ENCODE measurements at places on chromosomes 13 and 19. TPM values are rescaled to one million over a fixed set of nuclear protein-coding genes. Genes with fewer than 3 reads are reported as not detected.

DNA sequence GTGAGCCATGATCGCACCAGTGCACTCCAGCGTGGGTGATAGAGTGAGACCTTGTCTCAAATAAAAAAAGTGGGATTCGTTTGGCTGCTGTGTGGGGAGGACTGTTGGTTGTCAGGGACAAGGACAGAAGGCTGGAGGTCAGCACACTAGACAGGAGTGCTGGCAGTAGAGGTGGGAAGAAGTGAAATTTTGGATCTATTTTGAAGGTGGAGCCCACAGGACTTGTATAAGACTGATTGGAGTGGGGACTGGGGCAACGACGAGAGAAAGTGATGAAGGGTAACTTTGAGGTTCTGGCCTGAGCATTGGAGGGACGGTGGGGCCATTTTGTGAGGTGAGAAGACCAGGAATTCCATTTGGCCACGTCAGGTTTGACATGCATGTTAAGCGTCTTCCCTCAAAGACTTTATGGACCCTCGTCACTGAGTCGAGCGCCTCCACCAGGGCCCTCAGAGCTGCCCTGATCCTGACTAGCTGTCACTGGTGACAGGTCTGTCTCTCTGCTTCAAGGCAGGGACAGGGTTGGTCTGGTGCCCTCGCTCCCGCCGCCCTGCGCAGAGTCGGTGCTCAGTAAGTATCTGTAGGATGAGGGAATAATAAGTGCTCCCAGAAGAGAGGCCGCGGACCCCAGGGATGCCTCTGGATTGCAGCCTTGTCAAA, 673 bp downstream of the CTU1 start:
- peaks cover 7% of the 10 kb centered on the region for H3K36me3 ChIP-seq
- DNase-seq, result no peak
- peaks cover 7% of the 10 kb centered on the region for H3K27me3 ChIP-seq
- peak overlapping the region; percentile 94 for H3K4me3 ChIP-seq
- H3K27ac ChIP-seq, result peak overlapping the region; percentile 91

- H3K27ac ChIP-seq, result no peak overlapping the region
- no peaks in the 10 kb centered on the region for H3K4me1 ChIP-seq
- H3K36me3 ChIP-seq, result no peaks in the 10 kb centered on the region
- no peak overlapping the region for H3K4me3 ChIP-seq
These were observed 337.9 kb upstream of the EDNRB start for GRCh38 chr13:78256484-78256883.

GRCh38 chr13:103514619-103515018, 448.4 kb upstream of the SLC10A2 start:
- DNase-seq, result no peak
- no peak overlapping the region for H3K4me3 ChIP-seq
- H3K27me3 ChIP-seq, result no peaks in the 10 kb centered on the region
- no peaks in the 10 kb centered on the region for H3K36me3 ChIP-seq

GRCh38 chr19:10379880-10380312, 476 bp downstream of the TYK2 start:
- H3K36me3 ChIP-seq, result peaks cover 6% of the 10 kb centered on the region
- H3K4me3 ChIP-seq, result peak overlapping the region; percentile 97
- peaks cover 16% of the 10 kb centered on the region for H3K4me1 ChIP-seq
- peak overlapping the region; percentile 90 for H3K27ac ChIP-seq
- no peak for DNase-seq

GRCh38 chr19:2327773-2328400, 499 bp downstream of the LSM7 start:
- peak overlapping the region; percentile 100 for H3K27ac ChIP-seq
- peaks cover 42% of the 10 kb centered on the region for H3K4me1 ChIP-seq
- peak overlapping the region; percentile 97 for H3K4me3 ChIP-seq
- no peaks in the 10 kb centered on the region for H3K36me3 ChIP-seq

DNA sequence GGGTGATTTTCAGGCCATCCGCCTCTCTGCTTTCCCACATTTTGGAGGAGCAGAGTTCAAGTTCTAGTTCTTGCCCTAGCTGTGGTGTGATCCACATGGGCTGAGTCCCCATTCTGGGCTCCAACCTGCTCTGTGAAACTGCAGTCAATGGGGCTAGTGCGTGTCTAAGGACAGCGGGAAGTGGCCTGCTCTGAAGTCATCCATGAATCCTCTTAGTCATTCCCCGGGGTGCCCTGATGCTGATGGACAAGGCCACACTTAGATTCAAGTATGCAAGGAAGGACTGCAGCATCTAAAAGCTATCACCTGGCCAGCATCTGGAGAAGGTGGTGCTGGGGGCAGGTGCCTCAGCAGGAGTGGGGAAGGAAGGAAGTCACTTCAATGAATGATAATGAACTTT, 94.6 kb downstream of the TSHZ3 start:
- no peaks in the 10 kb centered on the region for H3K36me3 ChIP-seq
- H3K4me3 ChIP-seq, result no peak overlapping the region
- DNase-seq, result no peak

DNA sequence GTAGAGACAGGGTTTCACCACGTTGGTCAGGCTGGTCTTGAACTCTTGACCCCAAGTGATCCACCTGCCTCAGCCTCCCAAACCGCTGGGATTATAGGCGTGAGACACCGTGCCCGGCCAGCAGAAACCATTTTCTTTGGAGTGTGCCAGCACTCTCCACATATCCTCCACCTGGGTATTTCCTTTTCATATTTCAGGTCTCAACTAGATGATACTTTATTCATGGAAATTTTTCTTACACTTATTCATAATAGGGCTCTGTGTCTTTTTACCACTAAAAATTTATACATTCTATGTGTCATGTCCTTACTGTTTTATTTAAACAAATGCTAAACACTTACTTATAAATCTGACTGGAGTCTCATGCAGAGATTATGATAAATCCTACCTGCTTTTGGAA, 305.9 kb downstream of the PCDH20 start:
- no peaks in the 10 kb centered on the region for H3K36me3 ChIP-seq
- DNase-seq, result no peak
- H3K27ac ChIP-seq, result no peak overlapping the region
- peaks cover 6% of the 10 kb centered on the region for H3K4me1 ChIP-seq

GRCh38 chr19:51398096-51398704, 7.8 kb upstream of the C19orf84 start:
- H3K27me3 ChIP-seq, result no peaks in the 10 kb centered on the region
- H3K4me1 ChIP-seq, result peaks cover 22% of the 10 kb centered on the region
- peaks cover 3% of the 10 kb centered on the region for H3K36me3 ChIP-seq

DNA sequence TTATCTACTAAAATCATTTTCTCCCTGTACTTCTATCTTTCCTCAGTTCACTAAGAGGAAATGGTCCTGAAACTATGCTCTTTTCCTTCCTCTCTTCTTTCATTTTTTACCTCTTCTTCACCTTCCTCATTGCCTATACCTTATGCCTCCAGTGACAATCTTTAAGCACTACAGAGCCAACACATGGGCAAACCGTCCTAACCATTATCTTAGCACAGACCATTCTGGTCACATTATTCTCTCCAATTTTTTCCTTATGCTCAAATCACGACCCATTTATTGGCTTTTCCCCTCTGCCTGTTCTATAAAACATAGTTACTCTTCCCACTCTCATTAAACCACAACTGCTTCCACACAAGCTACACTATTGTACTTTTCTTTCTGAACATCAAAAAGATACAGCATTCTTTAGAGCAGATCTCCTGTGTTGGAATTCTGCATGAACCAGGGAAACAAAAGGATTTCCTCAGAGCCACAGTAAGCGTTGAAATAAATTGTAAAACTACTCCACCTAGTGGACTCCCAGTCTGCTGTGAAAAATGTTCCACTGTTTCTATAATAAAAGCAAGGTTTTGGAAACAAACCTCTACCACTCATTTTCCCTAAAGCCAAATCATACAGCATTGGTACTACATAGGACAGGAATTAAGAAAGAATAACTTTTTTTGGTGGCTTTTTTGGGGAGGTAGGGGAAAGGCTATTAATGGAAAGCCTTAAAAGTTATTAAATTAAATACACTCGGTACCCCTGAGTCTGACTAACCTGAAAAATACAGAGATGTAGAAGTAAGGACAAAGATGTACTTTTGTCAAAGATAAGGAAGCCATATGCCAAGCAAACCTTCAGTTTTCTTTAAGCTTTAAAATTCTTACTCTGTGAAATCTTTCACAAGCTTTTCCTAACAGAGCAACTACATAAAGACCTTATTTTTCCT, 19.5 kb downstream of the NUFIP1 start:
- H3K27me3 ChIP-seq, result no peaks in the 10 kb centered on the region
- H3K36me3 ChIP-seq, result peaks cover 8% of the 10 kb centered on the region

DNA sequence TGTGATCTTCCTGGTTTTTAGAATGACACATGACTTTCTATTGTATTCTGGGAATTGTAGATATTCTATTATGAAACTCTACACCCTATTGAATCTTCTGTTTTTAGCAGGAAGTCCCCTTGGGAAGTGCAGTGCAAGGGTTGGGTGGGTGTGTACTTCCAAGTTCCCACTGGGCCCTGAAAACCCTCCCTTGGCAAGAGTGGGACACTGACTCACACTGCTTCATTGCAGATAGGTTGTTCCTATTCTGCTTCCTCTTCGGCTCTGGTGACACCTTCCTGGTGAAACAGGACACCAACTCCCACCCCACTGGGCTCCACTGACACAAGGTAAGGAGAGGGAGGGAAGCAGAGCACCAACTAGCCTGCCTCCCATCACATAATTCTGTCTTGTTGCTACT, 121.8 kb downstream of the KCTD12 start:
- no peaks in the 10 kb centered on the region for H3K36me3 ChIP-seq
- peaks cover 2% of the 10 kb centered on the region for H3K4me1 ChIP-seq
- H3K27ac ChIP-seq, result no peak overlapping the region

DNA sequence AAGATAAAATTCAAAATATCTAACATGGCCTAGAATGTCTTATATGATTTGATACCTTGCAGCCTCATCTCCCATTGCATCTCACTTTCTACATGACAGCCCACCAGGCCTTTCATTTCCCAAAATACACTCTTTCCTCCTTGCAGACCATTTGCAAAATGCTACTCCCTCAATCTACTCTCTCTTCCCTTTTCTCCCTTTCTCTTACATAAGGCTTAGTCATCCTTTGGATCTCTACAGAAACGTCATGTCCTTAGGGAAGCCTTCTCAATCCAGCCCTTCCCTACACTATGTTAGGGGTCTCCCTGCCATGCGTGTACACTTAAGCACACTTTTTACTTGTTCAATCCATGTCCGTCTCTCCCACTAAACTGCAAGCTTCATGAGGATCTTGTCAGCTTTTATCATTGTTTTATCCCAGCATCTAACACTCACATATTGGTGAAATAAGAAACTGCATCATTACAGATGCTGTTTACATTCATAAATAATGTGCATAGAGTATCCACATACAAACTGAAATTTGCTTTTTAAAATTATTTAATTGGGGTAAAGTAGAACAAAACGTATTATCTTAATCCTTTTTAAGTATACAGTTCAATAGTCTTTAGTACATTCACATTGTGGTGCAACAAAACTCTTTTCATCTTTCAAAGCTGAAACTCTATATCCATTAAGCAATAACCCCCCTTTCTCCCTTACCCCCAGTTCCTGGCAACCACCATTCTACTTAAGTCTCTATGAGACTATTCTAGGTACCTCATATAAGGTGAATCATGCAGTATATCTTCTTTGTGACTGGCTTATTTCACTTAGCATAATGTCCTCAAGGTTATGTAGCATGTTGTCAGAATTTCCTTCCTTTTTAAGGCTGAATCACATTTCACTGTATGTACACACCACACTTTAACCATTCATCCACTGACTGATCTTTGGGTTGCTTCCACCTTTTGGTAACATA, 11.5 kb upstream of the WBP4 start:
- no peak overlapping the region for H3K27ac ChIP-seq
- H3K27me3 ChIP-seq, result no peaks in the 10 kb centered on the region
- H3K4me3 ChIP-seq, result no peak overlapping the region
- DNase-seq, result no peak

DNA sequence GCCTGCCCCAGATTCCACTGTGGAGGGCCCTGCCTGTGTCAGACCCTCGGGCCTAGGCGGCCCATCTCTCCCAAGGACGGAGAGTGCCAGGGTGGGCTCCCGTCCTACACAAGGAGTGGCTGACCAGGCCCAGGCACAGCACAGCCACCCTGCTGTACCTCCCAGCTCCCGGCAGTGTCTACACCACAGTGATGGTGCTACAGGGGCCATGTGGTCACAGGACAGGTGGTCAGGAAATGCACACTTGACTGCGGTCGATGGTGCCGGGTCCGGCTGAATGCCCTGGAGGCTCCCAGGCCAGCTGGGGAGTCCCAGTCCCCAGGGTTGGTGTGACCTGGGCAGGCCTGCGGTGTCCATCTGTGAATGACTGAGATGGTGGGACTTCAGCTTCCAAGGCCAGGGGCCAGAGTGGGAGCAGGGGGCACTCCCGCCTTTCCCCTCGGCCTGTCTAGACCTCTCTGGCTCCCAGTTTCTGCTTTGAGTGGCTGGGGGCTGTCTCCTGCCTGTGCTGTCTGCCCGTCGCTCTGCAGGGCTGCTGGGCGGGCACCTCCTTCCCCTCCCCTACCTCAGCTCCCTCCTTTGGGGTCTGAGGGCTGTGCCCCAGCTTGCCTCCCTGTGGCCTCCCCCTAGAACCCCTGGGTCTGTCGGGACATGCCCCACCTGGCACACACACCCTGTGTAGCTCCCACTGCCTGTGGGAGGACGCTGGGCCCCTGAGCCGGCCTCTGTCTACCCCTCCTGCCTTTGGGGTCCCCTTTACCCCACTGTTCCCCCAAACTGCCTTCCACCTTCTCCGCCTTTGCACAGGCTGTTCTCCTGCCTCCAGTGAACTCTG, 12.5 kb downstream of the DDA1 start:
- no peaks in the 10 kb centered on the region for H3K27me3 ChIP-seq
- DNase-seq, result no peak
- H3K4me1 ChIP-seq, result no peaks in the 10 kb centered on the region
- no peak overlapping the region for H3K4me3 ChIP-seq
- peaks cover 3% of the 10 kb centered on the region for H3K36me3 ChIP-seq

GRCh38 chr13:51230477-51231105, 8.4 kb downstream of the FAM124A start:
- no peaks in the 10 kb centered on the region for H3K4me1 ChIP-seq
- no peak overlapping the region for H3K4me3 ChIP-seq
- no peak overlapping the region for H3K27ac ChIP-seq
- no peak for DNase-seq
- H3K36me3 ChIP-seq, result peaks cover 3% of the 10 kb centered on the region
- peaks cover 40% of the 10 kb centered on the region for H3K27me3 ChIP-seq

GRCh38 chr13:74550039-74550438, 415.8 kb upstream of the KLF12 start:
- H3K36me3 ChIP-seq, result no peaks in the 10 kb centered on the region
- no peak for DNase-seq
- H3K4me1 ChIP-seq, result peaks cover 6% of the 10 kb centered on the region
- H3K27ac ChIP-seq, result no peak overlapping the region

- peaks cover 5% of the 10 kb centered on the region for H3K4me1 ChIP-seq
- DNase-seq, result no peak
- no peak overlapping the region for H3K4me3 ChIP-seq
- no peaks in the 10 kb centered on the region for H3K36me3 ChIP-seq
- no peaks in the 10 kb centered on the region for H3K27me3 ChIP-seq
These were observed 20.0 kb downstream of the ACP7 start for GRCh38 chr19:39104186-39104596.

DNA sequence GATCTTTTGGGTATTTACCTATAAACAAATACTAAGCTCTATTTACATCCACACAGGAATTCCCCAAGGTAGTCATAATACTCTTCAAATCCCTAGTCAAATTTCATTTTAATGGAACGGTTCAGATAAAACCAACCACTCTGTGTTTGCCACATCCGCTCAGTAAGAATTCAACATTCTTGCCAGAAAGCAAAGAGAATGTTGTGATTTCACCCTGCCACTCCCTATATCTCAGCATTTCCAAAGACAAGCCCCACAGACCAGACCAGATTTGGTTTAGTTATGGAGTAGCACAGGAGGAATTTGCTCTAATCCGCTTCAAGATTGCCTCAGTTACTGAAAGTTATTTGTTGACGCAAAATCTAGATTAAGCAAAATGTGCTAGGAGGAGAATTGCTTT, 105.6 kb upstream of the SERP2 start:
- H3K4me1 ChIP-seq, result peaks cover 33% of the 10 kb centered on the region
- no peak overlapping the region for H3K4me3 ChIP-seq
- H3K36me3 ChIP-seq, result no peaks in the 10 kb centered on the region

SUPT5H gene
- total RNA-seq, result 142 TPM

ZNF790 gene
- 10.1 TPM for total RNA-seq

ZNF493 gene
- total RNA-seq, result 33.0 TPM

XRCC1 gene
- 33.0 TPM for total RNA-seq

Measured in type B pancreatic cell (in vitro differentiated cells).